ENCODE measurements at places on chromosomes 3 and 15.

DNA sequence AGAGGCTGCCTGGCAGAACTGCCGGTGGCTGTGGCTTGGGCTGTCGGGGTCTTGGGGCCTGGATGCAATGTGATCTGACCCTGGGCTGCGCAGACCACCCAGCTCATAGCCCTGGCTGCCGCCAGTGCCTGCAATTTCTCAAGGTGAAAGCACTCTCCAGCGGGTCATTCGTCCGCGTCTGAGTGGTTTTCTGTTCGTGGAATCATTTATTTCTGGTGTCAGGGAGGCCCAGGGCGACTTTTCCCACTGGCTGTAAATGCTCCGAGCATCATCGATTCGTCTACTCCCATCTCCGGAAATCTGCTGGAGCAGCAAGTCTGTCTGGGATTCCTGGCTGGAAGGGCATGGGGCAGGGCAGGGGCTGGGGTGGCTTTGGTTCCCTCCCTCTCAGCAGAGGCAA, 40.6 kb upstream of the ADPGK start:
- DNase-seq, result no peak

DNA sequence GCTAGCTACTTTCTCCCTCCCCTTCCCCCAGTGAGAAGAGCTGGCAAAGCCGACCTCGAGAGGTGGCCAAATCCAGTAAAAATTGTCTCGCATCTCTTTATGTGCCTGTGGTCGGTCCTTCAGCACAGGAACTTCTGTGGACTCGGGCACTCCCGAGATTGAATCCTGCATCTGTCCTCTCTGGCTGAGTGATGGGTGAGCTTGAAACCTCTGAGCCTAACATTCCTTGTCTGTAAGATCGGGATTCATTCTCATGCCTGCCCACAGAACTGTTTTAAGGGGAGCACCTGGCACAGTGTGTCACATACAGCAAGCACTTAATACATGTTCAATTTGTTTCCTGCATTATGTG, 11.3 kb downstream of the CX3CR1 start:
- no peak for DNase-seq

DNA sequence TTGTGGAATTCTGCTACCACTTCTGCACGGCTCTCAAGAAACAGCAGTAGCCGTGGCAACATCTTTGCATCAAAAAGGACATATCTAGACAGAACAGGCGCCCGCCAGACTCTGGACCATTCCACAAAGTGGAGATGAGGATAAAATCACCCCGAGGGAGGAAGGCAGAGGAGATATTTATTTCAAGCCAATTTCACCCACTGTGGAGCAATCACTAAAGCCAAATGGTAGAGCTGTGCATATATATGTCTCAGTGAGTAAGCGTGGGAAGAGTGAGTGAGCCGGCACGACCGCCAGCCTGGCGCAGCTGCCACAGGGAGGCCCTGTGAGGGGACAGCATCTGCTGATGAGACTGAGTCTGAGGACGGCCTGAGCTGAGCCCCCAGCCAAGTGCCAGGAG, 111.3 kb downstream of the MEGF11 start:
- no peak for DNase-seq

GRCh38 chr3:40801284-40801741, 276.6 kb downstream of the ZNF621 start:
- DNase-seq, result no peak

- DNase-seq, result no peak
These were observed 67.3 kb downstream of the DNAJB8 start for GRCh38 chr3:128399221-128399915.

Measured in activated naive CD4-positive, alpha-beta T cell treated with anti-CD3 and anti-CD28 coated beads, Interleukin-2, amount 50 U/mL, for 72 hours (primary cell).